GDM1 (cell line): ENCODE measurements at places on chromosomes 12 and 14.

DNA sequence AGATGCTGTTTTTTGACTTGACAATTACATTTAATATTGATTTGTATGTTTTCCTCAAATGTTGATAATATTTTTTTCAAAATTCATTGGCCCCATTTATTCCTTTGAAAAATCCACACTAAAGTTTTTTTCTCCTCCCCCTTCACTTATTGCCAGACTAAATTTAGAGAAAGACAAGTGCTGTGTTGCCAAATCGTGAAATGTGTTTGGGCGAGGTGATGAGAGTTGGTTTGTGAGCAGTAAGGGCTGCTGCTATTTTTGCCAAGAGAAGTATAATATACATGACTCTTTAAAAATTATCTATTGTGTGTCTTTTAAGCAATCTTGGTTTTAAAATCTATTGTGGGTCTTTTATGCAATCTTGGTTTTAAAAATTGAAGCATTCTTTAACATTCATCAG is 188.9 kb downstream of the PPFIA2 start:
- no peak for DNase-seq

DNA sequence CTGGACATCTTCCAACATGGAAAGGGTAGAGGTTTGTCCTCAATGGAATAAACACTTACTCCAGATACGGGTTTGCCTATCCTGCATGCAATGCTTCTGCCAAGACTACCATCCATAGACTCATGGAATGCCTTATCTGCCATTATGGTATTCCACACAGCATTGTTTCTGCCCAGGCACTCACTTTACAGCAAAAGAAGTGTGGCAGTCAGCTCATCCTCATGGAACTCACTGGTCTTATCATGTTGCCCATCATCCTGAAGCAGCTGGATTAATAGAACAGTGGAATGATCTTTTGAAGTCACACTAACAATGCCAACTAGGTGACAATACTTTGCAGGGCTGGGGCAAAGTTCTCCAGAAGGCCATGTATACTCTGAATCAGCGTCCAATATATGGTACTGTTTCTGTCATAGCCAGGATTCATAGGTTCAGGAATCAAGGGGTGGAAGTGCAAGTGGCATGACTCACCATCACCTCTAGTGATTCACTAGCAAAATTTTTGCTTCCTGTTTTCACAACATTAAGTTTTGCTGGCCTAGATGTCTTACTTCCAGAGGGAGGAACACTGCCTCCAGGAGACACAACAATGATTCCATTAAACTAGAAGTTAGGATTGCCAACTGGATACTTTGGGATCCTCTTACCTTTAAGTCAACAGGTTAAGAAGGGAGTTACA is 140.4 kb downstream of the SLC35F4 start:
- no peak for DNase-seq

DNA sequence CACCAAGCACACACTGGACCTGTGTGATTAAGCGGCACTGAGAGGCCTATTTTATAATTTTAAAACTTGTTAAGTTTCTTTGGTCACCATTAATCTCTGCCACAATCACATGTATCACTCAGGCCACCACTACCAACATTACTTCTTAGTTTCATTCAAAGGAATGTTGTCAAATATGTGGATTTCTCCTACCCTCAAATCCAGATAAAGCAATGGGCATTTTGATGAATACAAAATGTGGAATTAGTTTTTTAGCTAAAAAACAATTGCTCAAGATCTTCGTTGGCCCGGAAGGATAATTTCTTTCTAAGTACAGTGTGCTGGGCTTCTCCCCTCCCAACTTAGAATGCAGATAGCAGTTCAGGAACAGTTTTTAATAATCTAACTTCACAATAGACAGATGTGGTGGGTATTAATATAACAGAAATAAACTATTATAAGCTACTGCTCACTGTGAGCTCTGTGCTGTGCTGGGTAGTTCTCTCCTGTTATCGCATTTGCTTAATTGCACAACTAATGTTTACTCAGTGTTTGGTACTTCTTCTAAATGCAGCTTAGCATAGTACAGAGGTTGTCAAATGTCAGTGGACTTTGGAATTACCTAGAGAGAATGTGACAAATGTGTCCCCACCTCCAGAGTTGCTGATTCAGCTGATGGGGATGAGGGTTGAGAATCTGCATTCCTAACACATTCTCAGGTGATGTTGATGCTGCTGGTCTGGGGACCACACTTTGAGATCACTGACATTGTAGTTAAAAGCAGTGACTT is 266.7 kb upstream of the AMIGO2 start:
- no peak for DNase-seq

- no peak for DNase-seq
These were observed 1.4 kb upstream of the BCAT1 start for GRCh38 chr12:24950231-24950834.

GRCh38 chr12:93122569-93123091 is 193.5 kb upstream of the EEA1 start:
- DNase-seq = no peak

DNA sequence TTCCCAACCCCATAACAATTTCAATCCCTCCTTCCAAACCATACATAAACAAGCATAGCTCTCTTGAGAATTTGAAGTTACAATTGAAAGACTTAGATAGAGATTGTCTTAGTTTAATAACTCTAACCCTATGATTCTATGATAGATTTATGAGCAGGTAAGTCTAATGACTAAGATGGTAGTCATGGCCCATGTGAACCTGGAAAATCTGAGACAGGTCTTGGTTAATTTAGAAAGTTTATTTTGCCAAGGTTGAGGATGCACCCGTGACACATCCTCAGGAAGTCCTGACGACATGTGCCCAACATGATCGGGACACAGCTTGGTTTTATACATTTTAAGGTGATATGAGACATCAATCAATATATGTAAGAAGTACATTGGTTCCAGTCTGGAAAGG is 248.8 kb downstream of the KCNH5 start:
- no peak for DNase-seq

DNA sequence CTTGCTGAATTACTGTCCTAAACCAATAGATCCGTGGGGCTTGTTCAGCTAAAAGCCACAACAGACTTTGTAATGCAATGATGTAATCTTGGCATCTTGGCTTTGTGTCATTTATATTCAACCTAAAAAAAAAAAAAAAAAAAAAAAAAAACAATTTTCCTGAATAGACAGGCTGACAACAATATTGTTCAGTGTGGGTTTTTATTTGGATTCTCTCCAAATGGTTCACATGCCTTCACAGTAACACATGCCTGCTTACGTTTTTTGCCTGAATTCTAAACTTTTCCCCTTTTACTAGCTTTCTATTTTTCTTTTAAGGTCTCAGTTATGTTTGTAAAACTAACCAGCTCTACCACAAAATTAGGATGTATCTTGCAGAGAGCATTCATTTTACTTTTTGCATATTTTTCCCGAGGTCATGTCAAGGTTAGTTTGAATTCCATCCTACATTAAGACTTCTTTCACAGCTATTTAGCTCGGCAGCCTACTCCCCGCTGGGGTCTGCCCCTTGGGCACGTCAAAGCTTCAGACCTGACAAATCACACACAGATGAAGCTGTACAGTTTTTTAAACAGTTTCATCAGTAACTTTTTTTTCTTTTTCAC is 213.7 kb upstream of the NPAS3 start:
- DNase-seq = no peak

DNA sequence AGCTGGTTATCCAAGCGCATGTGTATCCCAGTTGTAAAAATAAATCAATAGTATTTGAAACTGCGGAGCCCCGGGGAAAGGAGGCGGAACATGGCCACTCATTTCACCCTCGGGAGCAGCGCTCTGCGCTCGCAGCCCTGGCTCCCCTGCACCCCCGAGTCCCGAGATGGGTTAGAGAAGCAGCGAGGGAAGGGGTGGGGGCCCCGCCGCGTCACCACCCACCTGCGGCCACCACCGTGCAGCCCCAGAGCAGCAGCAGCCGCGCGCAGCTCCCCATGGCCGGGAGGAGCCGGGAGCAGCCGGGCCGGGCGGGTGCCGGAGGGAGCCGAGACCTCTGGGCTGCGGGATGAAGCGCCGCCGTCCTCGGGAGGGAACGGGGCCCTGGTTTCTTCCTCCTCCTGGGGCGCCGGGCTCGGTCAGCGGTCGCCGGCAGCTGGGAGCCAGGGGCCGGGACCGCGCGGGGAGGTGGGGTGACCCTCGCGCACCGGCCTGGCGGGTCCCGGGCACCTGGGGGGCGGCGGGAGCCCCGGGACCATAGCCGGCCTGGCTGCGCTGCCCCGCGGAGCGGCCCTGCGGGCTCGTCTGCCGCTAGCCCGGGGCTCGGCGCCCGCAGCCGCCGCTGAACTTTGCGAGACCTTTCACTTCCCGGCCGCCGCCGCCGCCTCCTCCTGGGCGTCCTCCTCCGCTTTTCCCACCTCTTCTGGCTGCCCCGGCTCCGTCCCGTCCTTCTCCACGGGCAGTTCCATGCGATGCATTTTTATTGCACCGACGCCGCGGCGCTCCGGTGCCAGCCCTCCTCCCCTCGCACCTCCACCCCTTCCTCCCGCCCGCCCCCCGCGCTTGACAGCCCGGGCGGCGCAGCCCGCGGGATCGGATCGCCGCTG is at the start of gene NTN4:
TSS of gene NTN4 (minus strand) at position 732 of the 884 bp plus-strand sequence. CDS start at position 277, 455 bp downstream.
- no peak for DNase-seq

DNA sequence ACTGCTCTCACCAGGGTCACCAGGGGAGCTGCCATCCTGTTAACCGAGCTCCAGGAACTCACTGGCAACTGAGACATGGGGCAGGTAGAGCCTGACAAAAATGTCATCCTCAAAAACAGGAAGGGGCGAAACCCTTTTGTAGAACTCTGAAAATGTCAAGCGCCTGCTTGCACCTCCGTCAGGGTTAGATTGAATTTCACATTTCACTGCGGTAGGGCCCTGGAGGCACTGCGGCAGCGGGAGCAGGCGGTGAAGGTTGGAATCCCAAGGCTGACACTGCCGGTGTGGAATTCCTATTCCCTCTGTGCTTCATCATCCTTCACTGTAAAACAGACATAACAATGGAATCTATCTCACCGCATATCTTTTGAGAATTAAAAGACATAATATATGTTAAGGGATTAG is 142.8 kb upstream of the TMCC3 start:
- no peak for DNase-seq

DNA sequence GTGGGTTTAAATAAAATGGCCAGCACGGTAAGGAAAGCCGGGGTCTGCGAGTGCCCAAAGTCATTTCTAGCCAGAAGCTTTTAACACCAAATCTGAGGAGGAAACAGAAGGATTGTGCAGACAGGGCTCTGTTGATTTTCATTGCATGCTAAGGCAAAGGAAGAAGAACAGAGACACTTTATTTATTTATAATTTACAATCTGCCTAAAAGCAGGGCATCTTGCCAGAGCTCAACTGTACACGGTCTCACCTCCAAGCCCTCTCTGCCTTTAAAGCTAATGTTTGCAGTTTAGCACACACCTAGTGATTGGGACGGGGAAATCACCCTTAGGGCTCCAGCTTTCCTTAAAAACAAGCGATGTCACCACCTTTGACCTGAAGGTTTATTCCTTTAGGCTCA is 4.0 kb downstream of the KCNA5 start:
- DNase-seq = no peak

DNA sequence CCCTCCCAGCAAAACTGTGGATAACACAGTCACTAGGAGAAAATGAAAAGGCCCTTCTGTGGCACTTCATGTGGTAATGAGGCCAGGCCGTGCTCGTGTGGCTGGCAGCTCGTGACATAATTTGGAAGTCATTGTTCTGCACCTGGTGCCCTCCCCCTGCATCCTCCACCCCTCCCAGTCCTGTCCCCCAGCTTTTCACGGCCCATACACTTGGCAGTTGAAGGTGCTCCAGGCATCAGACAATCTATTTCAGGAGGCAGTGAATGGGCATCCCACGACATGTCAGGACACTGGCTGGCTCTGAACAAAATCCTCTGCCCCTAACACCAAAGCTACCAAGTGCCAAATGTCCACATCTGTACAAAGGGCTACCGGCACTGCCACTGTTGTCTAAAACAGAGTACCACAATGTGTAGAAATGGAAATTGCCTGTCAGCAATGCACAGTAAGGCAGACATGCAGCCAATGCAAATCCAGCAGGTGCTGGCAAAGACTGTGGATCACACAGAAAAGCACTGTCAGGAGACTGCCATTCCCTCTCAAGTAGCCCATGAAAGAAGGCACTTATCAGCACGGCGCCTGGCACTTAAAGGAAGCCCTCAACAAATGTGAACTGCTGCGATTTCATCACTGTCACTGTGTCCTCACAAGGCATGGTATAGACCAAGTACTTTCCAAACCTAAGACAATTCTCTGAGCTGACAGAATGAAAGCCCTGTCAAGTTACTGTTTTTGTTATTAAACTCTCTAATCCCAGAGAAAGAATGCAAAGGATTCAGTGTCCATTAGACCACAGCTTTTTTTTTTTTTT is 39.1 kb downstream of the CORO1C start:
- no peak for DNase-seq

DNA sequence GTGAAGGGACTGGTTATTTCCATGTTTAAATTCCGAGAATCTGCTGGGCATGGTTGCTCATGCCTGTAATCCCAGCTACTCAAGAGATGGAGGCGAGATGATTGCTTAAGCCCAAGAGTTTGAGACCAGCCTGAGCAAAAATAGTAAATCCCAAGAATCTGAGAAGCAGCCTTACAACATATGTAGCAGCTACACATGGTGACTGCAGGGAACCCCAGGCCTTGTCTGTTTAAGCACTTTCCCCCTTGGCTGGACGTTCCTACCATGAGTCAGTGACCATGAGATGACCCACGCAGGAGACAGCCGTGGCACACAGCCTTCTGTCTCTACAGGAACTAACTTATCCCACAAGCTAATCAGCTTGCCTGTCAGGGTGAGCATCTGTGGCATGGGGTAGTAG is 5.5 kb upstream of the SLC24A4 start:
- DNase-seq = no peak

DNA sequence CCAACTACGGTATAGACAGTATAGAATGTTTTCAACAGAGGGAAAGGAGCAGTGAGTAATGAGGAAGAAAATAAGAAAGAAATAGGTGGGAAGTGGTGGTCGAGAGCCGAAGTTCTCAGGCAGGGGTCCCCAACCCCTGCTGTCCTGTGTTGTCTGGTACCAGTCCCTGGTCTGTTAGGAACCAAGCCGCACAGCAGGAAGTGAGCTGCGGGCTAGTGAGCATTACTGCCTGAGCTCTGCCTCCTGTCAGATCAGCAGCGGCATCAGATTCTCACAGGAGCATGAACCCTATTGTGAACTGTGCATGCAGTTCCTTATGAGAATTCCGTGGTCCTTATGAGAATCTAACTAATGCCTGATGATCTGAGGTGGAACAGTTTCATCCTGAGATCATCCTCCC is 107.3 kb upstream of the PTPRR start:
- DNase-seq = no peak

GRCh38 chr14:49893309-49894213 is 679 bp downstream of the ARF6 start:
- no peak for DNase-seq
